ENCODE measurements at places on chromosomes 3 and 15.
A peak's percentile ranks its signal among the peaks of the same experiment; 100 is the strongest.

GRCh38 chr3:187518616-187519015, 150.4 kb downstream of the RTP4 start:
- DNase-seq = no peak

DNA sequence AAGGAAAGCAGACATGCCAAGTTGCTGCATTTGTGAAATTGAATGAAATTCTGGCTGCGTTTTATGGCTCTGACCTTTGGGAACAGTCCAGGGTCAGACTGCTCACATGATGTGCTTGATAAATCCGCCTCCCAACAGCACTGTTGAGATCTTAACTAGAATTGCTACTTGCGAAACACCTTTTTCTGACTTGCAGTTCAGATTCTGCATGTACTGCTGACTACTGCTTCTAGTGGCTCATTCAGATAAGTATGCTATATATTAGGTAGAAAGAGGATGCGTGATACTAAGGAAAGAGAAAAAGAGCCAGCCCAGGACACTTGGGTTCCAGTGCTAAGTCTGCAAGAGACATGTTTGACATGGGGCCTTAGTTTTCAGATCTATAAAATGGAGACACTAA, 129.4 kb downstream of the LPP start:
- no peak for DNase-seq

- peak; percentile 40 for DNase-seq
These were observed 721 bp downstream of the ADAMTS7 start for GRCh38 chr15:78810362-78811123.

DNA sequence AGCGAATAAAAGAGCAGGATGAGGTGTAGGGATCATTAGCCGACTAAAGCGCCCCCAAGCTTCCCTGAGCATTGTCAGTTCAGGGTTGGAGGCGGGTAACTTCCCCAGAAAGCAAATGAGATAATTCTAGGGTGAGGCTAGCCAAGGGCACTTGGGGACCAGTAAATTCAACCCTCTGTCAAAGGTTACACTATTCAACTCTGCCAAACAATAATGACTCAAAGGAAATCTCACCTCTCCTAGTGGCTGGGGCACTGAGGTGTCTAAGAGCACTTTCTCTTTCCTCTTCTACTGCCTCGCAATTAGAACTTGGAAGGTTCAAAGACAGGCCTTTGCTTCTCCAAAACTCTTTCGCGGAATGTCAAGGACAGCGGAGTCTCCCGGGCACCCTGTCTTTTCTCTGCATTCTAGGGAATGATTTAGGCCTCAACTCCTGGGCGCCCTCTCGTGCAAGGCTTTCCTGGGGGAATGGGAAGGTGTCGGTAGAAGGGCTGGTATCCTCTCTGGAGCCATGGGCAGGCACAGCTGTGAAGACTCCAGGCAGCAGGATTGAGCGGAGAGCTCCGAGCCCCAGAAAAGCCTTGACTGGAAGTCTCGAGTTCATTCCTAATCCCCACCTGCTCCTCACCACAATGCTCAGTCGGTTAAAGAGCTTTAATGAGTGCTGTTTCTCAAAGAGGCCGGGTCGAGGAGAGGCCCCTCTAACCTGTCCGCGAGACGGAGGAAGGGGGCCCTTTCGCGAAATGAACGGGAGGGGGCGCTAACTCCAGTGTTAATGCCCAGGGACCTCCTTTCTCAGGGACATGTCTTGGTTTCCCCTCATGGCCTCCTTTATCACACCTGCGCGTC, 21.9 kb downstream of the ZIC4 start:
- no peak for DNase-seq

GRCh38 chr15:62093809-62094208, 27.0 kb downstream of the C2CD4A start:
- no peak for DNase-seq

DNA sequence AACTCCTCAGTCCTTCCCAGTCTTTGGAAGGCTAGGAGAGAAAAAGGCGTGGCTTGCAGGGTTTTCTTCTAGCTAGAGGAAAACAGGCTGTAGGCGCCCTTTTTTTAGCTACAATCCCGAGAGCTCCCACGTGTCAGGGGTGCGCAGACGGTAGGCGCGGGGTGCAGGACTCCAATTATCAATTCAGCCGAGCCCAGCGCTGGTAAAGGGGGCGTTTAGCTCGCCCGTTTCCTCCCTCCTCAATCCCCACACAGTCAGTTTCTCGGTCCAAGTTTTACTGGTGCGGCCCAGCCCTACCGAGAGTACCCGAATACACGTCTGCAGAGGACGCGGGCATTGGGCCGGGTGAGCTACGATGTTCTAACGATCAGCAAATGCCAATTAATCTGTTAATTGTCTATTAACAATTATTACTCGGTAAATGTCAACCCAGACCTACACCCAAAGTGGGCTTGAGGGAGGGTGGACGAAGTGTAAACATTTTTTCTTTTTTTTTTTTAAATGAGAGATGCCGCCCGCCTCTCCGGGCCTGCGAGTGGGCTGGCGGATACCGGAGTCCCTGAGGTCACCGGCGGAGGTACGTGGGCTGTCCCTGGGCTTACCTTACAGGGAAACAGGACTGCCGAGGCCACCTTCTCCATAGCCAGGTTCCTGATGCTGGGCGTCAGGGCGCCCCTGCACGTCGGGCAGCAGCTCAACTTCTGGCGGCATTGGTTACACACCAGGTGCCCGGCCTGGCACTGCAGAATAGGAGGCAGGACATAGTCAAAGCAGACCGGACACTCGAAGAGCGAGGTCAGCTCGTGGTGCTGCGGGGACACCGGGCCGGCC, 923 bp downstream of the SIAH2 start:
- DNase-seq = no peak

- no peak for DNase-seq
These were observed 78.7 kb downstream of the POLQ start for GRCh38 chr3:121467085-121467484.

DNA sequence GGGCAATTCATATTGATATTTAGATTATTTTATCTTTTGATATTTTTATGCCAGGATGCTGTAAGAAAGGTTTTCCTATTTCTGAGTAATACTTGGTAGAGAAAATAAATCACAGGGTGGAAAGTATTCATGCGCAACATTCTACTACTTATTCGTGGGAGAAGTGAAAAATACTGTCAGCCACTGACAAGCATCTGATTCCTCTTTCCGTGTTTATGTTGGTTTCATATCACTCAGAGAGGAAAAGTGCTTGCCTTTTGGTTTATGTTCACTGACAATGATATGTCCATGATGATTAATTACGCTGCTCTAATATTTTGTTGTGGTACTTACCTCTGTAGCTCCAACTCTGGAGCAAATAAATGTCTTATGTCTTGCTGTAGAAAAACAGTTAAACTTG, 429.4 kb downstream of the EDEM1 start:
- no peak for DNase-seq

- DNase-seq = peak; percentile 82
These were observed at the start of gene NR2F2 for GRCh38 chr15:96330450-96331143. TSS of gene NR2F2 (plus strand) at chr15:96330700. CDS start at chr15:96332106, 1,406 bp downstream.

GRCh38 chr15:64285871-64286270, 70.1 kb downstream of the CSNK1G1 start:
- DNase-seq = no peak

GRCh38 chr3:17585394-17586325, 156.8 kb downstream of the TBC1D5 start:
- no peak for DNase-seq

DNA sequence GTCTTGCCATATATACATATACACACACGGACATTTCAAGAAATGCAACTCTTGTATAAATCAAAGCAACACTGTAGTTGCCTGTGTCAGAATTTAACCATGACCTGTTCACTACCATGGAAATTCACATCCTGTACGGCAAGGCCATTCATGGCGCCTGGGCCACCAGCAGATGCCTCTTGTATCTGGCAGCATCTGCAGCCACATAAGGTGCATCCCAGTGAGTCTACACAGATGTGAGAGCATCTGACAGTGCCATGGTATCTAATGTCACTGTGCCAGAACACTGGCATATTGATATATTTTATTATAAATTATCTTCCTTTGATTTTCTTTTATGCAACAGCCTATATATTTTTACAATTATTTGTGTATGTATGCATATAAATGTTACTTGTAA, 25.1 kb downstream of the PDZRN3 start:
- DNase-seq = no peak

- no peak for DNase-seq
These were observed 73.9 kb downstream of the PRICKLE2 start for GRCh38 chr3:64151342-64151871.

DNA sequence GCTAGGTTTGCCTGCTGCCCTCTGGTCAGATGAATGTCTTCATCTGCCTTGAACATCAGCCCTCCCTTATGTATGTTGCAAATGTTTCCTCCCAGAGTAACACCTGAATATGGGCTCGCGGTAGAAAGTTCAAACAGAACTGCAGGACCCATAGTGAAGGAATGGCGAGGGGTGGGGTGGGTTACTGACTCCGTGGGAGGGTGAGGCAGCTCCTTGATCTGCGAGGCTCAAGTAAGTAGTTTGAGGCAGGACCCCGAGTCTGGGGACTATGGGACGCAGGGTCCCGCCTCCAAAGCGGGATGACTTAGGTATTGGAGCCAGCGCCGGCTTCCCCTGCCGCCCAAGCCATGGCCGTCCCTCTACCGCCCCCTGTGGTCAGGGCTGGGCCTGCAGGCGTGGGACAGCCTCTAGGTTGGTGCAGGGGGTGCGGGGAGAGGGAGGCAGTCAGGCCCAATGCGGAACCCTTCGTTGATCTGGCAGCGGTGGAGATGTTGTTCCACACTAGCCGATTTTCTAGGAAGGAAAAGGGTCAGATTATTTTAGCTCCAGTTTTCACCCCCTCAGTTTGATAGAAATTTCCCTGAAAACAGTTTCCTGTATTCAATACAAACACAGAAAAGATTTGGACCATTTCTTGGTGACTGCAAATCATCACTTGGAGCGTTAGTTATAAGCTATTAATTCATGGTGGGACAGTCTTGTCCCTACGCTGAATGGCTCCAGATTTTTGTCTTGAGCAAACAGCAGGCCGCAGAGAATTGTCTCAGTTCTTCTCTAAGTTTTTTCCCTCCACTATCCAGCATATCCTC, 72.3 kb downstream of the CORO2B start:
- peak; percentile 40 for DNase-seq

DNA sequence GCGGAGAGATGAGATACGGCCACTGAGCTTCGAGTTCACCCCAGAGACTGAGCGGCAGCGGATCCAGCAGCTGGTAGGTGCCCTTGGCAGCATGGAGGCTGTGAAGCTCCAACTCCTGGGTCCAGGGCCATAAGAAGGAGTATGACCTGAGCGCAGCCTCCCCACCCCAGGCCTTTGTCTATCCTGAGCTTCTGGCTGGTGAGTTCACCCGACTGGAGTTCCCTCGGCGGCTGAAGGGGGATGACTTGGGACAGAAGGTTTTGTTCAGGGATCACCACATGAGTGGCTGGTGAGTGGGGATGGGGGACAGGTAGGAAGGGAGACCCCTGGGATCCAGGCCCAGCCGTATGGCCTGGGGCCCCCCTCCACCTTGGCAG, 2.6 kb downstream of the PPM1M start:
- no peak for DNase-seq

DNA sequence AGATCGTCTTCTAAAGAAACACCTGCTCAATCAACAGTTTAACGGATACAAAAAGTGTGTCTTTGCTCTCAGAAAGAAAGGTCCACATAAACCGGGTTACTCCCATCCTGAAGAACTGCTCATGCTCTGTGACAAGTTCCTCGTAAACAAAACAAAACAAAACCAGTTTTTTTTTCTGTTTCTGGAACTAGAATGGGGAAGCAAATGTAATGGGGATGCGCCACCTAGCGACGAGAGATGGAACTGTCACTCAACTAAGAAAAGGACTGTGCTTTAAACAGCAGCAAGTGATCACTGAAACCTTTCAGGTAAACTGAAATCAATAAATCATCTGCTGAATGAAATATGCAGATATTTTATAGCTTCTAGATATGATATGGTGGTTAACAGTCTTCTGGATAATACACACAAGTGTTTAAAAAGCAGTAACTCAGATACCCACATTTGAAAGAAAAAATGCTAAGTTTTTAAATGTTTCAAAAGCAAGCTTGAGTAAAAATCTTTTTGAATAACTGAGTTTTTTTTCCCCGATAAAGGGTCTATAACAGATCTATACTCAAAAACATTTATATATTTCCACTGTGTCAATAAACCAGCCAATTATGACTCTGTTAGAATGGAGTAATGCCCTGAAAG, 10.9 kb downstream of the TM2D3 start:
- DNase-seq = peak; percentile 60

DNA sequence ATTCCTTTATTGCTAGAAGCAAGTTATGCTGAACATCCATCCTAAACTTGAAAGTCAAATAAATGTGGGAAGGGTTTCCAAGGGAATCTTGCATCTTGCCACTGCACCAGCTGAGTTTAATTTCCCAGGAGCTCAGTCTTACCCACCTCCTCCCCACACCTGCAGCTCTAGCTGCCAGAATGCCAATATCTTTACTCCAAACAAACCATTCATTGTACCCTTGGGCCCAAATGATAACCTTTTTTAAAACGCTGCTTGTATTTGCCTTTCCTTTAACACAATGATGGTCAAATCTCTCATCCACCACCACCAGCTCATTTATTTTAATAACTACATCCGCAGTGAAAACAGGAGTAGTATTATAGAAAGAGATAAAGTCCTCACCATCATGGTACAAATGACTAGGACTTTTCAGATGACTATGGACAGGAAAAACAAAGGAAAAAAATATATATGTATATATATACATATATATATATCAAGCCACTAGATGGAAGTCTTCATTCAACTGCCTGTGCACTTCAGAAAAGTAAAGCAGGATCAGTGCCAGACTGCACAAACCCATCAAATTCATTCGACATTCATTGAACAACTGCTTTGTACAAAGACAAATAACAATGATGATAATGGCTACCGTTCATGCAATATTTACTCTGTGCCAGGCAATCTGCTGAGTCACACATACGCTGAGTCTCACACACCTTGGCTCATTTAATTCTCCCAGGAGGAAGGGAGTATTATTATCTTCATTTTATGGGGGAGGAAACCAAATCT, 44.0 kb downstream of the BFSP2 start:
- DNase-seq = no peak

GRCh38 chr15:67164811-67165253, 89.6 kb downstream of the AAGAB start:
- no peak for DNase-seq

DNA sequence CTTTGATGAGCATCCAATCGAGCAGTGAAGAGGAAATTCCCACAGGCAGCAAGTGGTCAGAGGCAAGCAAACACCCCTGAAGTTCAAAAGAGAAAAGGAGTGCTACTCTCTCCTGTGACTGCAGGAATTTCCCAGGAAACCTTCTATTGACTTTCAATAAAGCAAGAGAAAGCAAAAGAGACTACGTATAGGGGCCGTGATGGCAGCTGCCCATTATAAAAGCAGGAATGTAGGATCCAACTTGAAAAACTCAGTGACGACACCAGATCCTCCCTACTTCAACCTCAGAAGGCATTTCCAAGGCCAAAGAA, 53.1 kb upstream of the IP6K2 start:
- no peak for DNase-seq

DNA sequence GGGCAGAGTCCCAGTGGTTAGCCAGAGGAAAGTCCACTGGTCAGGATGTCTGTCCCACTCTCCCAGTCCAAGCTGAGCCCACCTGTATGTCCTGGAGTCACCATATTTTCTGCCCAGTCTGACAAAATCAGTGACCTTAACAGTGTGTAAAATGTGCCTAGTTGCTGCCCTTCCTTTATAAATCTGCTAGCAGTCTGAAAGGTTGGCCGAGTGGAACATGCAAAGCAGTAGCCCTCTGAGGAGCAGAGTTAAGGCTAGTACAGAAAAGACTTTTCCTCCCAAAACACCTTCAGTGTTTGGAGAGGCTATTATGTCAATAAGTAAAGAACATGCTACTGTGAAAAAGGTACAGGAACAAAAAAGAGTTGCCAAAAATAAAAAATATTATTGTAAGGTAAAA, 15.3 kb downstream of the TTC21A start:
- no peak for DNase-seq
